ENCODE measurements at places on chromosomes 6 and 20. TPM values are rescaled to one million over a fixed set of nuclear protein-coding genes. Genes with fewer than 3 reads are reported as not detected.

UFL1 gene
- 15.0 TPM for total RNA-seq

RIPOR3 gene
- total RNA-seq = 0.32 TPM

TPX2 gene
- total RNA-seq = 0.96 TPM

TSPO2 gene
- total RNA-seq = not detected

BACH2 gene
- 133 TPM for total RNA-seq
